NCI-H1105 (cell line): ENCODE measurements at places on chromosomes 6 and 20.

- DNase-seq, result no peak
These were observed 1117.9 kb upstream of the FLRT3 start for GRCh38 chr20:15455279-15455678.

- DNase-seq, result peak; percentile 8
These were observed 179.7 kb upstream of the SCGN start for GRCh38 chr6:25472306-25472705.

- no peak for DNase-seq
These were observed 868.3 kb downstream of the EYS start for GRCh38 chr6:64838726-64839125.

DNA sequence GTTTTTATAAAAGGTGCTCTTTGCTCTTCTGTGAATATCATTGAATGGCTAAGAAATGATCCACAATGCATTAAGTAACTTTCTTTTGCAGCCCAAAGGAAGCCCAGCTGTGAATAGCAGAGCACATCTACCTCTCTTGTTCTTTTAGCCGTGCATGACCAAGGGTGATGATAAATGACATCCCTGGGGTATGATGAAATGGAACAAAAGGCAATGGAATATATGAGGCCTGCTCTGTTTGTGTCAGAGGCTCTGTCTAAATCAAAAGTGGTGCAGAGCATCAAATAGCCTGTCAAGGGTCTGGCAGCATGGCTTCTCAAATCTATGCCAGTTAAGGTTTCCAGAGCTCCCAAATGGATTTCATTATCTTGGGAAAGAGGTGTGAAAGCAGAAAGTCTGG is 362.6 kb upstream of the RNF217 start:
- DNase-seq, result no peak

GRCh38 chr6:35955071-35955470 is 34.2 kb upstream of the SRPK1 start:
- DNase-seq, result no peak

- DNase-seq, result no peak
These were observed 39.2 kb downstream of the LIN28B start for GRCh38 chr6:104995989-104996617.

DNA sequence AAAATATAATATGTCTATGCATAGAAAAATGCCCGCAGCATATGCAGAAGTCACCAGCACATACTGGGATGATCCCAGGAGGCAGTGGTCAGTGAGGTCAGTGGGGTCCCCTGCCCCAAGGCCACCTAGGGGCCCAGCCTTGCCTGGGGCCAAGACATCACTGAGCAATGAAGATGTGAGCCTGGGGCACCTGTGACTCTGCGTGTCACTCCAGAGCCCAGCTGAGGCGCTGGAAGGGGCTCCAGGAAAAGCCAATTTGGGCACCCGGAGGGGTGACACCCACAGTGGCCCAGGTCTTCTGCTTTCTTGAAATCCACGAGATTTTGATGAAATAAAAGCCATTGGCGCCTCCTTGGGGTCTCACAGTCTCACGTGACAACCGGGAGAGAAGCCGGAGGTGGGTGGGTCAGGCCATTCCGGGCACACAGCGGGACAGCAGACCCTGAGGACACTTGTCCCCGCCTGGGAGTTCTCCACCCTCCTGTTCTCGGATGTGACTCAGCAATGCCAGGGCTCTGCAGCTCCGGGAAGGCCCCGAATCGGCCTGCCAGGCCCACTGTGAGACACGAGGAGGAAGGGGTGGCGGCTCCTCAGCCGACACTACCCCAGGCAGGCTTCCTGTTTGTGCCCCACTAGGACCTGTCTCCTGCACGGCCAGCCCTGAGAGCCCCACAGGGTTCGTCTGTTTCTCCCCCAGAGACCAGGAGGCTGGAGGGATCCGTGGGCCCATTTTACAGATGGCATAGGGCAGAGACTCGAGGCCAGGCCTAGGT is 24.4 kb upstream of the SLCO4A1 start:
- no peak for DNase-seq

- DNase-seq, result no peak
These were observed 51.9 kb downstream of the IL22RA2 start for GRCh38 chr6:137121401-137121997.

GRCh38 chr6:137166247-137167098 is 7.0 kb downstream of the IL22RA2 start:
- no peak for DNase-seq

DNA sequence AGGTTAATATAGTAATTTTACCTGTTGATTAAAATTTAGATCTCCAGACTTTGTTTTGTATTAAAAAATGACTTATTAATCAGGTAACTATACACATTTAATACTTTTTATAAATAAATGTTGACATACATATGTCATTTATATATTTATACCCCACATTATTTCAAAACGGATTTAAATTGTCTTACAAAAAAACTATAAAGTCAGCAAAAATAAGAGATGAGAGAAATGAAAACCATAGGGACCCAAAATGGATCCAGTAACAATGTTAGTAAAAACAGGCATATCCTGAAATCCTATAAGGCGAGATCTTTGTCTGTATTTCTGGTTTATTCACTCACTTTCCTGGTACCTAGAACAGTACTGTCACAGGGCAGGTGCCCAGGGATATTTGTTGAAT is 91.5 kb downstream of the PACRG start:
- DNase-seq, result no peak

DNA sequence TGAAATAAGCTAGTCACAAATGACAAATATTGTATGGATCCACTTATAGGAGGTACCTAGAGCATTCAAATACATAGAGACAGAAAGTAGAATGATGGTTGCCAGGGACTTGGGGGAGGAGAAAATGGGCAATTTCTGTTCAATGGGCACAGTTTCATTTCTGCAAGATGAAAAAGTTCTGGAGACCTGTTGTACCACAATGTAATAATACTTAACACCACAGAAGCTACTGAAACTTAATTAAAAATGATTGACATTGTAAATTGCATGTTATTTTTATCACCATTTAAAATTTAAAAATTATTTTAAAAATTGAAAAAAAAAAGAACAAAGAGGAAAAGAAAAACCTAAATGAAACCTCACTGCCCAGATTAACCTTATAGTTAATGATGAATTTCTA is 67.4 kb downstream of the NHLRC1 start:
- DNase-seq, result no peak

DNA sequence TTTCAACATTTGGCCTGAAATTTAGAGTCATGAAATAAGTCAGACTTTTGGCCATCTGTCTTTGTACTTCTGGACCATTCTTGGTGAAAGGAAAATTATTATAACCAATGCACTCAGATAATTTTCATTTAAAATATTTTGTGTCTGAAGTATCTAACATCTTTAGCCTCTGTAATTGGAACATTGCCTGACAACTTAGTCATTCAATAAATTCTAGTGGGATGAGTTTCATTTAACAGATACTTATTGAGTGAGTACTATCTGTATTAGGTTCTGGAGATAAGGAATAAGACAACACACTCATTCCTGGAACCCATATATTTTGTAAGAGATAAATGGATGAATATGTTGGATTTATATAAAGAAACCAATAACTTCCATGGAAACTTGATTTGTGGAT is 536.0 kb downstream of the BCKDHB start:
- DNase-seq, result no peak

DNA sequence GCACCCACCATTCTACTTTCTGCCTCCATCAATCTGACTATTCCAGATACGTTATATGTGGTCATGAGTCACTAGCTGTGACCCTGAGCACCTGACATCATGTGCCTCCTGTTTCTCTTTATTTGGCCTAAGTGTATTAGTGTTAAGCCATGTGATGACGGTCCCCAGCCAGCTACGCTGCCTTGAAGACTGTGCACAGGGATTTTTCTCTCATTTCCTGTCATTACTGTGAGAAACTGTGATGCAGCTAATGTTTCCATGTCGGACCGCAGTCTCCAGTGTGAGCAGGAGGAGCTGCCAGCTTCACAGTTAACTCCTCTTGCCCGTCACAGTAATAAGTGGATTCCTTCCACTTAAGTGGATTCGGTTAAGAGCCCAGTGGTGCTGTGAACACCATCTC is 9.9 kb upstream of the SPATS1 start:
- DNase-seq, result no peak

- no peak for DNase-seq
These were observed 66.8 kb upstream of the EYA2 start for GRCh38 chr20:46827718-46828458.

GRCh38 chr6:42339991-42340401 is 111.7 kb downstream of the TRERF1 start:
- no peak for DNase-seq

GRCh38 chr20:53623454-53624211 is 30.0 kb upstream of the ZNF217 start:
- no peak for DNase-seq

- DNase-seq, result no peak
These were observed 77.0 kb downstream of the TBX18 start for GRCh38 chr6:84687431-84687830.

- no peak for DNase-seq
These were observed 202.8 kb downstream of the DLL1 start for GRCh38 chr6:170087941-170088581.

GRCh38 chr20:60727425-60727824 is 524.6 kb upstream of the CDH4 start:
- no peak for DNase-seq

GRCh38 chr6:13308332-13308731 is 20.0 kb downstream of the TBC1D7 start:
- DNase-seq, result no peak

- DNase-seq, result no peak
These were observed 6.6 kb downstream of the ADAM33 start for GRCh38 chr20:3674995-3675900.

DNA sequence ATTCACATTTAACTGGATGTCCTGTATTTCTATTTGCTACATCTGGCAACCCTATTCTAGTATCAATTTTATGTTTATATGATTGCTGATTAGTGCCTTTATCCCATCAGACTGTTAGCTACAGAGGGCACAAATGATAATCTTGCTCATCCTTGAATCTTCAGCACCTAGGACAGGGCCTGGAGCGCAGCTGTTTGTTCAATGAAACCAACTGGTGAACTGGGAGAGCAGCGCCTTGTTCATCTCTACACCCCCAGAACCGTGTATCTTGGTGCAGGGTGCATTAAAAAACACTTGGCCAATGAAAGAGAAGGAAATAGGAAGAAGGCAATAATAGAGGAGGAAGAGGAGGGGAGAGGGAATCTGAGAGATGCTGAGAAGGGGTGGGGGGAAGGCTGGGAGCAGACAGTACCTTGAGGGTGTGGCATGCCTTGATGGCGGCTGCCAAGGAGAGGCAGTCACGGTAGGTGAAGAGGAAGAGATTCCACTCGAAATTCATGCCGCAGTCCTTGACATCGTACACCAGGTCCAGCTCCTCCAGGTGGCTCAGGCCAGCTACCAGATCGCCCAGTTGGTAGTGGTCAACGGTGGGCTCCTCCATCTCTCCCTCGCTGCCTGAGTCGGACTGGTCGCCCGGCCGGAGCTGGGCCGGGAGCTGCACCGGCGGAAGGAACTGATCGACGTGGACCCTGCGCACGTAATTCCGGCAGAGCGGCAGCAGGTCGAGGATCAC is 15.5 kb downstream of the TMEM151B start:
- DNase-seq, result no peak

GRCh38 chr6:113511100-113511499 is 346.0 kb upstream of the MARCKS start:
- no peak for DNase-seq

DNA sequence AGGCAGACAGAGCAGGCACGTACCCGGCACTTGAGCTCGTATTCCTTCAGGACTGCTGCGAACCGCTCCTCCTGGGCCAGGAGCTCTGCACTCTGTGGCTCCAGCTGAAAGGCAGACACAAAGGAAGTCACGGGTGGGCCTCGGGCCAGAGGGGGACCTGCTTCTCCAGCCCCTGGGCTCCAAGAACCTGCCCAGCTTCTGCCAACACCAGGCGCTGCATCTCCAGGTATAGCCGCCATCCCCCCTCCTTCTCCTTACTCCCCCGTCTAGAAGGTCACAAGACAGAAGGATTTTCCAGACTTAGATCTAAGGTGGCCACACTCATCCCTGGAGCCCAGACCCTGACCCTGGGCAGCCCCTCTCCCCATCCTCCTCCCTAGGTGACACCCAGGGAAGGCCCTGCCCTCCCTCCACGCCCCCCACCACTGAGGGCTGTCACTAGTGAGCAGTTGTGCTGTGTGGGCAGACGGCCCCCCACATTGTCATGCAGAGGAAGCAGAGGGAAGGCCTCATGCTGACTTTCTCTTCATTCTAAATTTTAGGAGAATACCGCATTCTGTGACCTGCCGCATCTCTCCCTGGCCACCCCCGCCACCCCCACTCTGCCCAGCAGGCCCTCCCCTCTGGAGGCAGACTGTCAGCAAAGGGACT is 81.9 kb downstream of the GINS1 start:
- DNase-seq, result no peak

DNA sequence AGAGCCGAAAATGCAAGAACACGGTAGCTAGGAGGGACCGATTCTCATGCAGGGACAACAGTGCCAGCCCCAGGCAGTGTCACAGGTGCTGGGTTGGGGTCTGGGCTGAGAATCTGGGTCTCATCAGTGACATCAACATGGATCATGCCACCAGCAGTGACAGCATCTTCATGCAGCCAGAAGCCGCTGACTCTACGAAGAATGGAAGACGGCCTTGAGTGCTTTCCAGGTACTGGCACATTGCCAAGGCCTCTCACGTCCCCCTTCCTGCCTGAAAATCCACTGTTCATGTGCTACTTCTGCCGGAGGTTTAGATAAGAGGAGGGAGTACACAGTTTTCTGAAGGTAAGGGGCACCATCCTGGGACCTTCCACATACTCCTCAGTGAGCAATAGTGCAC is 141.1 kb upstream of the FOXQ1 start:
- peak; percentile 78 for DNase-seq

DNA sequence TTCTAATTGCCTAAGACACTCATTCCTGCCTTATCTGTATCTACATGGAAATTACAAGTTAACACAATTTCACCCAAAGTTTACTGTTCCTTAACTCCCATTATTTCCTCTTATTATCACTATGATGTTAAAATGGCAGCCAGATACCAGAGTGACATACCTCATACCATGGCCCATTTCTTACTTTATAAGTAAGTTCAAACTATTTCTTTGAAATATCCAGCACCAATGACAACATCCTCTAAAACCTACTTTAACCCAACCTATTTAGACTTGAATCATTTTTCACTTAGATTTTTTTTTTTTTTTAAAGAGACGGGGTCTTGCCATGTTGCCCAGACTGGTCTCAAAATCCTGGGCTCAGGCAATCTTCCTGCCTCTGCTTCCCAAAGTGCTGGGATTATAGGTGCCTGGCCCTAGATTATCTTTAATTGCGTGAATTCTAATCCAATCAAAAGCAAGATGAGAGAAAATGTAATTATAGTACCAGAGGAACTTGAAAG is 10.0 kb downstream of the REV3L start:
- no peak for DNase-seq

DNA sequence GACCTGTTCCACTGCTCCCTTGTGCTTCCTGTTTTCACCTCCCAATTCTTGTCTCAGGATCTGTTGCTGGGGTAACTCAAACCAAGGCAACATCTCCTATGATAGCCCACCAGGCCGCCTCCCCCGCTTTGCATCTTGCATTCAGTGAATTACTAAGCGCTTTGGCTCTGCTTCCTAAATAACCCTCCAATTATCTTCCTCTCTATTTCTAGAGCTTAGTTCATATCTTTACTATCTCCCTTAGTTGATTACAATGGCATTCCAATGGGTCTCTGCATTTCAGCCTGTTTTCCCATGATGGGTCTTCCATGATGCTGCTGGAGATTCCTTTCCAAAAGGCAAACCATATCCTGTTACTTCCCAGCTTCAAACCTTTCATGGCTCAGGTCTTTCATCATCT is 117.2 kb upstream of the FERMT1 start:
- DNase-seq, result no peak
